HS-27A (cell line): ENCODE measurements at places on chromosomes 3 and 15.
A peak's percentile ranks its signal among the peaks of the same experiment; 100 is the strongest.

DNA sequence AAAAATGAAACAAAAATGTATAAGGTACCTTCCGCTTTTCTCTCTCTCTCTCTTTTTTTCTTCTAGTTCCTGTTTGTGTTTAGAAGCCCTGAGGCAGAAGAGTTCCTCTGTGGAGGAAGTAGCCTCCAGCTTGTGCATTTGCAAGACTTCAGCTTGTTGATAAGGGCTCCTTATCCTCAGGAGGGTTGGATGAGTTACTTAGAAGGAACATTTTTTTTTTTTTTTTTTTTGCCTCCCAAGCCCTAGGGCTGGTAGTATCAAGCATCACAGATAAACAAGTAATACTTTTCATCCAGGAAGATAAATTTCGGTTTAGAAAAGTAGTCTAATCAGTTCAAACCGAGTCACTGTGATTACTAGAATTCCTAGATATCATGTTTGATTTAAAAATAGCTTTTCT is 91.0 kb upstream of the CBLB start:
- DNase-seq, result no peak

DNA sequence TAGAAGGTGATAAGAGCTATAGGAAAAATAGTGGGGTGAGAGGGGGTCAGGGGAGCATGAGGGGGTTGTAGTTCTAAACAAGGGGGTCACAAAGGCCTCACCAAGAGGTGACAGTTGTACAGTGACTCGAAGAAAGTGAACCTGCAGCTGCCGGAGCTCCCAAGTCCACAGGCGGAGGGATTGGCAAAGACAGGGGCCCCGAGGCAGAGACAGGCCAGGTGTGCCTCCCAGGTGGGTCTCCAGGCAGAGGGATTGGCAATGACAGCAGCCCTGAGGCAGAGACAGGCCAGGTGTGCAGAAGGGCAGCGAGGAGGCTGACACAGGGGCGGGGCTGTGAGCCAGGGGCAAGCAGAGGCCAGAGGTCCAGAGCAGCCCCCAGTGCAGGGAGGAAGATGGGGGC is 63.7 kb downstream of the DNAJB8 start:
- DNase-seq, result no peak

- no peak for DNase-seq
These were observed 40.5 kb upstream of the GYG1 start for GRCh38 chr3:148950806-148951205.

GRCh38 chr15:69807721-69808120 is 290.0 kb downstream of the TLE3 start:
- DNase-seq, result no peak

DNA sequence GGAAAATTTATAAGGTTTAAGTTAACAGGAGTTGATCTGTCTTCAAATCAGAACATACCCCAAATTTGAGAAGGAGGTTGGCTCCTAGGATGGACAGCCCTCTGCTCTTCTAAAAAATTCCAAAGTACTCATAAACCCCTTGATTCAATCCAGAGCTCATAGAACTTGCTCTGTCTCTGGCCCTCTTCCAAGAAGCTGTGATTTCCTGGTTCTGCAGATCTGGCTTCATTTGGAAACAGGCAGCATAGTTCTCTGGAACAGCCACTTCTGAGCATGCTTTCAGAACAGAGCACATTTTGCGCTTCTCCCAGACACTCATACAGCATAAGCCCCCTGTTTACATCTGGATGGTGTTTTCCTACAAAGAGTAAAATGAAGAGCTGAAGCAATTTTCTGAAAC is 96.7 kb downstream of the KBTBD8 start:
- DNase-seq, result no peak

DNA sequence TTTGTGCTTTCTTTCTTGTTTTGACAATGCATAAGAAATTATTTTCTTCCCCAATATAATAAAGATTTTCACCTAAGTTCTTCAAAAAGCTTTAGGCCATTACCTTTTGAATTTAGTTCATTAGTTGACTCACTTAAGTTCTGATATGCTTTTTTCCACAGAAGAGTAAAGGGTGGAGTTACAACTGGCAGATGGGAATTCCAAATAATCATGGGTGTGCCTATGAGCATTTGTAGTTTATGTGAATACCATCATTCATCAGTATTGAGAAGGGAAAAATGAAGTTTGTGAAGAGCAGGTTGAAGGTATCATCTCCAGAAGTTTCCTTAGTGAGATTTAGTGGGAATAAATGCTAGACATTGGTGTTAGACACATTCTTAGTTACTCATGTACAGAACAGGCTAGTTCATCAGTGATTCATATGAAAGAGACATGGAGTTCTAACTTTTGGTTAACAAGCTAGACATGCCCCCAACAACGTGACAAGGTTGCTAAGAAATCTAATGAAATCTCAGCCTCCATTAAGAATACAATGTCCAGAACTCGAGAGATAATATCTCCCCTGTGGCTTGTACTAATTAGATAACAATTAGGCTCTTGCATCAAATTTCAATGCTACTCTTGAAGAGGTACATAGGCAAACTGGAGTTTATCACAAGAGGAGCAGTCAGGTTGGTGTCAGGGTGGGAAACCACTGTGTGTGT is 16.9 kb upstream of the ALCAM start:
- no peak for DNase-seq

DNA sequence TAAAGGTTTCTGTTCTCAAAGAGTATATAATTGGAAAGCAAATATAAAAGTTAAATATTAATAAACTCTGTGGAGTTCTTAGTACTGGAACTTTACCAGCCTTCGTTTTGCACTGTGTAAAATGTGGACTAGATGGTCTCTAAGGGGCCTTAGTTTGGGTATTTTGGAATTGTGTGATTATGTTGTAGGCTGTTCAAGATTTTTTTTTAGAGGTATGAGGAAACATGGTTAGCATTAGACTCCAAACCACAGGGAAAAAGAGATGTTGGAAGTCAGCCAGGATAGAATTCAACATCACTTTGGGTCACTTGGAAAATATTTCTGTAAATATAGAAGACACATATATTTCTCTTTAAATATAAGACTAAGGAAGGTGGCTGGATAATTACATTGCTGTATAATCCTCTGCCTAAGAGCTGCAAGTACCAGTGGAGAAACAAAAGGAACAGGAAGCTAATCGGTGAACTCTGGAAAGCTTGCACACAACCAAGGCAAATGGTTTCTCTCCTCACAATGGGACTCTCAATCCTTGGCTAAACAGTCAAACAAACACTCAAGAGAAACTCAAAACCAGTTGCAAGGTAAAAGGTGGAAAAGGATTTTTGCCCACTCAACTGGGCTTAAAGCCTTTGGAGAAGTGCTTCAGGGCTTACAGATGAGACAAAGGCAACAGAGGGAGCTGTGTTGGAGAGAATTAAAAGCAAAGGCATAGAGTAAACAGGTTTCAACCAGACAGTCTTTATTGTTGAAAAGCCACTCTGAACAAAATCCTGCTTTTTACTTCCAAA is 141.7 kb downstream of the NR1D2 start:
- no peak for DNase-seq

GRCh38 chr15:95503640-95504225 is 826.8 kb upstream of the NR2F2 start:
- no peak for DNase-seq

GRCh38 chr3:5022966-5023776 is 43.9 kb downstream of the BHLHE40 start:
- peak; percentile 90 for DNase-seq

- no peak for DNase-seq
These were observed 110.0 kb downstream of the TMCC1 start for GRCh38 chr3:129783470-129783869.

DNA sequence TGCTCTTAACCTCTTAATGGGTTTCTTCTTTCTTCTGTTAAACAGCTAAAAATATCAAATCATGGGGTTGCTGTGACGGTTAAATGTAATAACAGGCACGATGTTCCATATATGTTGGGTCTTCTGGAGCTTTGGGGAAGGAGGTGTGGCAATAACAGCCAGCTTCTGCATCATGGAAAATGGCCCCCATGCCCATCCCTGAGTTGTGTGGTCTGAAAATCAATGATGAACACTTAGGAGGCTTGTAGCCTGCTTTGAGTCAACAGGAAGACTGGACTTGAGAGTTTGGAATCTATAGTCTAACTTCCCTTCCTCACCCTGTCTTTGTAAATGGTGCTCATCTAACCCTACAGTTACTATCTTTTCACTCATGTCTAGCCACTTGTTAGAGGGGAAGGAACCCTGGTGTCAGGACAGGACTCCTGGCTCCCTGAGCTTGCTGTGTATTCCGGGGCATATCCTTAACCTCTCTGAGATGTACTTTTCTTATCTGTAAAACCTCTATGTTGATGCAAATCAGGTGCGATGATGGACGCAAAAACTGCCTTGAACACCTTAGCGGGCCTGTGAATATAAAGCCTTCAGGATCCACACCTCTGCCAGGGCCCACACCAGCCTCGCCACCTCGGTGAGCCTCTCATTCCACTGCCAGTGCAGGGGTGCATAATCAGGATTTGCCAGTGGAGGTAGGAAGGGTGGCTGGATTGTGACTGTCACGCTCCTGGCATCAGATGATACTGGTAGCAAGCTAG is 27.5 kb downstream of the SMAD3 start:
- no peak for DNase-seq

GRCh38 chr3:184261854-184262763 is 756 bp upstream of the CAMK2N2 start:
- no peak for DNase-seq

GRCh38 chr15:52213206-52213605 is 22.0 kb upstream of the GNB5 start:
- no peak for DNase-seq

DNA sequence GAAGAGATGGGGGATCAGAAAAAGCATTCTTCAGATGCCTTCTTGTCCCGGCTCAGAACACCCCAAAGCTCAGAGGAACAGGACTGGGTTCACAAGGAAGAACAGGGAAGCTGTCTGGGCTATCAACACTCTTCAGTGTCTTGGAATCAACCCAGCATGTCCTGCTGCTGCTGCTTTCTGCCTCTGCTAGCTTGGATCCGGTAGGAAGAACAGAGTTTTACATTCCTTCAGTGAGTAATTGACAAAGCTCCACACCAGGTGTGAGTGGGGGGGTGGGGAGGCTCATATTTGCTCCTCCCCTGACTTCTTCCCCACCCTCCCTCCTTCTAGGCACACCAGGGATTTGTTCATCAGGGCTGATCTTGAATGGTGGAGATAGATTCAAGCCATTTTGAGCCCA is 13.1 kb upstream of the ETV5 start:
- DNase-seq, result no peak

DNA sequence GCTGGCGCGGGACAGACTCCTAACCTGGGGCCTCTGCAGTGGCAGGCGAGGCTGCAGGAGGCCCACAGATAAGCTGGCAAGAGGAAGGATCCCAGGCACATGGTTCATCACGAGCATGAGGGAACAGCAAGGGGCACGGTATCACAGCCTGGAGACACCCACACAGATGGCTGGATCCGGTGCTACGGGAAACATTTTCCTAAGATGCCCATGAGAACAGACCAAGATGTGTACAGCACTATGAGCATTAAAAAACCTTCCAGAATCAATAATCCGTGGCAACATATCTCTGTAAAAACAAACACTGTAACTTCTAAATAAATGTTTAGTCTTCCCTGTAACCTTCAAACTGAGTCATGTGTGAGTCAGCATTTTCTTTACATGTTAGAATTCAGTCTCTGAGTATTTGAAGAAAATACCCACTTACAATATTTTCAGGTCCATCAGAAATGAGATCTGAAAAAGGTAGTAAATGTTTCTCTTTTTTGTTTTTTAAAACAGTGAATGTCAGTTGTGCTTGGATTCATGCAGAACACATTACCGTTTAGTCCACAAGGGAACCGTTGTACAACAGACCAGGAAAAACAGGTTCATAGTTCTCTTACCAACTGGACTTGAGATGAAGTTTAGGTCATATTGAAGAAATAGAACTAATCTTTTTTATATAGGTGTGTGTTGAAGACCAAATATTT is 75.9 kb downstream of the BOC start:
- no peak for DNase-seq
